ENCODE measurements at places on chromosomes 16 and 17.

DNA sequence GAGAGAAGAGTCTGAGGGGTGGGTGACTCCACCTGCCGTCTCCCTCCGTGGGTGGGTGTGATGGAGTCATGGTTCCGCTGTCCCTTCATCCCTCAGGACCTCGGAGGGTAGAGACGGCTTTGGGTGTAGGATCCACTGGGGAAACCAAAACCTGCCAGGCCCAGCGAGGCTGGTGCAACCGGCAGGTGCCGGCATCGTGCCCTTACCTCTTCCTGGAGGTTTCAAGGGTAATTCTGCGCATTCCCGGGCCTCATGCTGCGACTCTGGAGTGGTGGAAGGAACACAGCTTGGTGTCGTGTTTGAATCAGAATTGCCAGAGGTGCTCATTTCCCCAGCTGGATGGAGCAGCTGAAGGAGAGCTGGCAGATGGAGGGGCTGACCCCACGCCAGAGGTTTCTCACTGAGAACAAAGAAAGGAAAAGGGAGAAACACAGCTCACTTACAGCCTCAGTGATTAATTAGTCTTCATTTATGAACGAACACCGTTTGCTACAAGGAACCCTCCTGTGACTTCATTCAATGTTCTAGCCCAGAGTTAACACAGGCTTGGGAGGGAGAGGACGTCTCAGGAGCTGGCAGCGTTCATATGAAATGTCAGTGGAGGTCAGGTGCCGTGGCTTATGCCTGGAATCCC, 16.3 kb upstream of the ATP2A3 start:
- no peak for DNase-seq

DNA sequence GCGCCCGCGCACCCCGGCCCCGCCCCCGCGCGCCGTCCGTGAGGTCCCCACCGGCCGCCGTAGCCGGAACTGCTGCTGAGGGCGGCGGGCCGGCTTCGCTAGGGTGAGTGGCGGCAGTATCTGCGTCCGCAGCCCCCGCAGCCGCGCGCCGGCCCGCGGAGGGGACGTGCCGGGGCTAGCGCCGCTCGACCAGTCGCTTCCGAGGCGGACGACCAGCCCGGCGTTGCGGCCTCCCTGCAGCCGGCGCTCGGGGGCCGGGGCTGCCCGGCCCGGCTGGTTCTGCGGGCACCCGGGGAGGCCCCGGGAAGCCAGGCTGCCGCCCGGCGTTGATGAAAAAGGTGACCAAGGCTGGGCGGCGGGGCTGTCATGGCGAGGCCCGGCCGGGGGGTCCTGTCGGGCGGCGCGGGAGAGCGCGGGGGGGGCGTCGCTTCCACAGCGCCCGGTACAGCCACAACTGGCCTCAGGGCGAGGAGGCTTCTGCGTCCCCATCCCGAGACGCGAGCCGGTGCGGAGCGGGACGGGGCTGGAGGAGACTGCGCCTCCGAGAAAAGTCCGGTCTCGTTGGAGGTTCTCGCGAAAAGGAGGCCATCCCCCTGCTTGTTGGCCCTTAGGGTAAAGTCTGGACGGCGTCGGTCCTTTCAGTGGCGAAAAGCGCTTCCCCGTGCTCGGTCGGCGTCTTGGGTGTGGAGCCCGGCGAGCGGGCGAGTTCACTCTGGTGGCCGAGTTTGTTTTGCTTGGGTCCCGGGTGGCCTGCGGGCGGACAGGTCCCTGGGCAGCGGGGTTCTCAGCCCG, at the start of gene CRAMP1:
TSS of gene CRAMP1 (plus strand) at position 41 of the 792 bp plus-strand sequence. CDS start 2,280 bp downstream, outside the sequence.
- no peak for DNase-seq

- DNase-seq: no peak
Observed at GRCh38 chr17:38797828-38798227, 1.5 kb downstream of the PIP4K2B start.

DNA sequence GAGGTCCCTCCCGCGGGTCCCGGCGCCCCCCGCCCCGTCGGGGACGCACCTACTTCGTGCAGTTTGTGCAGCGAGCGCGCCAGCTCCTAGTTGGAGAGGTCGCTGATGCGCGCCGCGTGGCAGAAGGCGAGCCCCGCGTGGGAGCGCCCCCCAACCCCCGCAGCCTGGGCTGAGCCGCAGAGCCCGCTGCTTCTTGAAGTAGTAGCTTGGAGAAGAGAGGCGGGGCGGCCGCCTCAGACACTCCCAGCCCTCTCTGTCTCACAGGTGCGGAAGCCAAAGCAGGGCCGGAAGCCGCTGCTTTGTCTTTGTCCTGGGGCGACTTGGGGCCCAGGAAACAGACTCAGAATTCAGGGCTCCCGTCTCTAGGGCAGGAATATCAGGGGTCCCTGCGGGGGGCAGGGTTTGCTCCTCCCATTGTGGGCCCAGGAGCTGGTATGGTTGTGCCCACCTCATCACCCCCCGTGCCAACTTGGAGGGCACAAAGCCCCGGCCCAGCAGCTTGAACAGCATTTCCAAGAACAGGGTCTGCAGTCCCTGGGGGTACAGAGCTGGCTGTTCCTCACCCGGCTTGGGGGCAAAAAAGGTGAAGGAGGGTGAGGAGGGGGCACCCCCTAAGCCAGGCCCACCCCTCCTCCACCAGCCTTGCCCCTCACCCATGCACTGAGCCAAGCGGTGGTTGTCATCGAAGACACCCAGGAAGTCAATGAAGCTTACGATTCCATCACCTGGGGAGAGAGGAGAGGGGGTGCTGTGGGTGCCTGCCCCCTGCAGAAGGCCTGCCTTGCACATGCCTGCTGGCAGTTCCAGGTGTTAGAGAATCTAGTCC, 13.5 kb downstream of the SPATA32 start:
- peak; percentile 40 for DNase-seq

DNA sequence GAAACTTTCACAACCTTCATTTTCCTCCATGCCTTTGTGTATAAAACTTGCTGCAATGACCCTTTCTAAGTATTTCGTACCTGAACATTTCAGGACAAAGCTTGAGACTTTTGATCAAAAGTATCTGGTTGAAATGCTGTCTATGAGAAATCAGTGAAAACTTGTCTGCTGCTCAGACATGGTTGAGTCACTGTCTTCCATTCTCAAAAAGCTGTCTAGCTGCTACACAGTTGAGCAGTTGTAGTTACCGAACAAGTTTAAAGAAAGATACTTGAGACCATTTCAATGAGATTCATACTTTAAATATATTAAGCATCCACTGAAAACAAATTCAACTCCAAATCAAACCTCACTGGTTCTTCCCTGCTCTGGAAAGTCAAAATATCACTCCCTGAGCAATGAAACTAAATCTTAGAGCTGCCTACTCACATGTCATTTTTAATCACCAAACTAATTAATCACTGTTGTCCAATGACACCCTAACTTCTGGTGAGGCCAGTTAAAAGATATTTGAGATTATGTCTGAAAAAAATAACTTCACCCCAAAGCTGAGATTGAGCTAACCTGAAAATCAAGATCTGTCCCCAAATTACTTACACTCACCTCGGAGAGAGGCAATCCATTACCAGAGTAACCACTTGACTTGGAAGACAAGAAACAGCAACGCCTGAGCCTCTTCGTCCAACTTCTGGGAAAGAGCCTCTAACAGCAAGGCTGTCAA, 488 bp downstream of the TMEM100 start:
- DNase-seq: no peak

DNA sequence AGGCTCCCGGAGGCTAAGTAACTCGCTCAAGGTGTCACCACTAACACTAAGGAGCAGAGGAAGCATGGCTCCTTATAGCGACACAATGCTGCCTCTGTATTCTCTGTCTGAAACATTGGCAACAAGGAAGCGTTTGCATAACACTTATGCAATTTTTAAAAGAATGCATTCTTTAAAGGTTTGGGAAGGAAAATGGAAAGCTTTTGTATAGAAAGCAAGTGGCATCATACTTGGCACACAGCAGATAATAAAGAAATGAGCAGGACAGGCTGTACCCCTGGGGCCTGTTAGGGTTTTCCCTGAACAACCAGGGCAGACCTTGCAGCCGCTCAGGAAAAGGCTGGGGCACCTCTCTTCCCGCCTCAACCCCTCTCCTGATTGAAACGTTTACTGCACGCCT, 36.9 kb downstream of the PPL start:
- DNase-seq: no peak

DNA sequence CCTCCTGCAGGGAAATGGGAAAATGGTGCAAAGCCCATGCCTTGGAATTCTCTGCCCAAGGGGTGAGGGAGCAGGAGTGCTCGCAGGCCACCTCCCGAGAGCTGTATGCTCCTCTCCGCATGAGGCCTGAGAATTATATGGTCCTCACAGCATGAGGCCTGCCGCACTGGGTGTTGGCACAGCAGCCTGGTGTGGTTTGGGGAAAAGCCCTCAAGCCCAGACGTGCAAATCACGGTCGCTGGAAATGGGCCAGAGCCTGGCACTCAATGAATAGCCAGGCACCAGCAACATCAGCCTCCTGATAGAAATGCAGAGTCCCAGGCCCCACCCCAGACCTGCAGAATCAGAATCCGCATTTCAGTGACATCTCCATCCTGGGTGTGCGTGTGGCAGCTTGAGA, 156.4 kb upstream of the FOXF1 start:
- no peak for DNase-seq

DNA sequence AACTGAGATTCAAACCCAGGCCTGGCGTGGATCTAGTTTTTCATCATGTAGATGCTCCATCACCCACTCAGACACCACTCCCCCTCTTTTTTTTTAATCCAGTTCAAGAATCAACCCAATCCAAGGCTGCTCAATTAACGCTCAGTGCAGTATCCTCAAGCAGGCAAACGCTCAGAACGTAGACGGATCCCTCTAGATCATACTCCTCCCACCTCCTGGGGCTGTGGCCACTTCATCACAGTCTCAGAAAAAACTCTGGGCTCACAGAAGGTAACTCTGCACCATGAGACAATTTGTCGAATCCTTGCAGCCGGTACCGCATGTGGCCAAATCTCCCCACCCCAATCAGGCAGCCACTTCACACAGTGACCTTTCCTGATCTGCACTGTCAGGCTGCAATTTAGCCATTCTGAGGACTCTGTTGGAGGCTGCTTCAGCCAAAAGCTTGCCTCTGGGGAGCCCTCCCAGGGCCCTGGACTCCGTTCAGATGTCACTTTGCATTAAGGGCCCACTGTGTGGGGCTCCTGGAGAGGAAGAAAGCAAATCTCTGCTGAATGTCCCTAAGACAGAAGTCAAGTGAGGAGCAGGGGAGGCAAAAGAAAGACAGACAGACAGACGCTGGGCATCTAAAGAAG, 183.5 kb downstream of the XYLT1 start:
- DNase-seq: no peak

GRCh38 chr17:41586863-41587495, at the start of gene KRT14:
Gene KRT14 (minus strand): TSS chr17:41586895. CDS start chr17:41586834, 61 bp downstream.
- no peak for DNase-seq

DNA sequence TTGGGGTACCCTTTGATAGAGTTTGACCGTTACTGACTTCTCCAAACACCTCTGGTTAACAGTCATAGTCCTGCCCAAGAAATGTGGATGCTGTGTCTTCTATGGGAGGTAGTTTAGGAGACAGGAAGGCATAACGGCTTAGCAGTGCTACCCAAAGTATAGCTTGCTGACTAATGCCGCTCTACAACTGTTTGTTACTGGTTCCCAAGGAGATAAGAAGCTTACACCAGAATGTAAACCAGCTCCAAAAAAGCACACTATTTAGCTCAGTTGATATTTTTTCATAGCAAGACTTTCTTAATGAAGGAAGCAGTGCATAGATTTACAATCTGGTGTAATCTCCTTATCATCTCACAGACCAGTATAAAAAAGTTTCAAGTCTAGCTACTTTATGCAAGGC, 95.7 kb downstream of the HS3ST3B1 start:
- no peak for DNase-seq

Measured in NCI-H1436 treated with DMSO at 0.1 percent for 48 hours (cell line).